Neural progenitor cell (in vitro differentiated cells): ENCODE measurements at places on chromosomes 13 and 19. TPM values are rescaled to one million over a fixed set of nuclear protein-coding genes. Genes with fewer than 3 reads are reported as not detected.

GRCh38 chr19:19145684-19146608 lies 7.7 kb upstream of the TMEM161A start:
- DNase-seq: peak; percentile 72

GRCh38 chr13:19681517-19681916 lies 48.1 kb downstream of the MPHOSPH8 start:
- DNase-seq: peak; percentile 30

DNA sequence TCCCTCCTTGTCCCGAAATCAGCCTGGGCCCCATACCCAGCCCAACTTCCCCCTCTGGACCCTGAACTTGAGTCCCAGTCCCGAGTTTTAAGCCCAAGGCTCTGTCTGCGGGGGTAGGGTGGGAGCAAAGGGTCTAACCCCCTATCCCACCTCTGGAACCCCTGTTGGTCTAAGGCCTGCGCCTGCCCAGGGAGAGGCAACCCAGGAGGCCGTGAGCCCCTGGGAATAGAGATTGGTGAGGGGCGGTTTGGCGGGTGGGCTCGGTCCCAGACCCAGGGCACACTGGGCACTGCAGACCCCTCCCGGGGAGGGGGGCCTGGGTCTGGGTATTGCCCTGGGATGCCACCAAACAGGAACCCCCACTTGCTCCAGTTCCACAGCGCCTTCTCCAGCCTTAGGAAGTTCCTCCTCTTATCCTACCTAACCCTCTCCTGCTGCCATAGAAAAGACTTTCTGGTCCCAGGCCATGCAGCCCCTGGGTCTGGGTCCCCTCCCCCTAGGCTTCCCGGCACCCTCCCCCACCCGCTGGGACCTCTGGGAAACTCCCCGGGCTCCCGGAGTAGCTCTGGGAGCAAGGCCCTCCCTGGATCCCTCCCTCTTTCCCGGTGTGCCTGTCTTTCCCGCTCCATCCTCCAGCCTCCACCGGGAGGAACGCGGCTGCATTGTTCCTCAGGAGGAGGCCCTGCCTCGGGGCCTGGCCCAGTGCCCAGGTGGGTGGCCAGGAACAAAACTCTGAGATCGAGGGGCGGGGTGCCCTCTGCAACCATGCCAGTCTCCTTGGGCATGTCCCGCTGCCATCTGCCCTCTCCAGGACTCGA lies 33.6 kb upstream of the NANOS3 start:
- peak; percentile 52 for DNase-seq

GRCh38 chr13:41962994-41963393 lies 2.1 kb upstream of the VWA8 start:
- no peak for DNase-seq

GRCh38 chr13:38386421-38386820 lies 36.8 kb downstream of the UFM1 start:
- no peak for DNase-seq

GRCh38 chr19:43774103-43774939 lies 6.5 kb downstream of the KCNN4 start:
- DNase-seq: peak; percentile 85

GRCh38 chr19:12802267-12803106 lies 618 bp downstream of the THSD8 start:
- DNase-seq: no peak

The GPC5 gene
- 0.07 and 0.77 TPM in 2 replicates for total RNA-seq

- no peak for DNase-seq
These were observed 614.4 kb upstream of the PCDH9 start for GRCh38 chr13:67844574-67844973.

The ADGRE3 gene
- total RNA-seq: not detected in 2 replicates

GRCh38 chr13:112468069-112468468 lies 91.9 kb downstream of the SPACA7 start:
- no peak for DNase-seq

DNA sequence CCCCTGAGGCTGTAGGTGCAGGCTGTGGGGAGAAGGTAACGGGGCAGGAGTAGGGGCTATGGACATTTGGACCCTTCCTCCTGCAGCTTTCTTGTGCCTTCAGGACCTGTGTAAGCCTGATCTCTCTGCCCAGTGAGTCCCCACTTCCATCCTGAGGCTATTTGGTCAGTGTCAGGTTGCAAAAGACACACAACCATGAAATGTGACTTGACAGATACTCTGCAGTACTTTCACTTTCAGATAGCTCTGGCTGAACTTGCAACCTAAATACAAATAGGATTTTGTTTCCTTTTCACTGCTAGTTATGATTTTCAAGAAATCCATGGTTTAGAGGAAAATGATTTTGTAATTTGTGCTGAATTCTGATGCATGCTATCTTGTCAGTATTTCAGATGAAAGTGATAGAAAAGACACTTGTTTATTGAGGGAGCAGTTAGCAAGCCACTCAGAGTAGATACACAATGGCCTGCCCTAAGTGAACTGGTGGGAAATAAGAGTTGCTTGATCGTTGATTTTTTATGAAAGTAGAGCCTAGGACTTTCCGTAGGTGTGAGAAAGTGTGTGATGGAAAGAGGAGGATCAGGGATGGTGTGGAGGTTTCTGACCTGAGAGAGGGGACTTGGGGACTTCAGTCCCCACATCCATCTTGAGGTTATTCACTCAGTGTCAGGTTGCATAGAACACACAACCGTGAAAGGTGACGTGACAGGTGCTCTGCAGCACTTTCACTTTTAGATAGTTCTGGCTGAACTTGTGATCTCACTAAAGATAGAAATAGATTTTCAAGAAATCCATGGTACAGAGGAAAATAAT lies 18.1 kb upstream of the EID2 start:
- DNase-seq: no peak

GRCh38 chr19:38801359-38802095 lies 11.2 kb downstream of the LGALS4 start:
- DNase-seq: no peak

The NCAN gene
- 4.8 and 12.9 TPM in 2 replicates for total RNA-seq

The STAP2 gene
- total RNA-seq: 5.7 and 6.8 TPM in 2 replicates

DNA sequence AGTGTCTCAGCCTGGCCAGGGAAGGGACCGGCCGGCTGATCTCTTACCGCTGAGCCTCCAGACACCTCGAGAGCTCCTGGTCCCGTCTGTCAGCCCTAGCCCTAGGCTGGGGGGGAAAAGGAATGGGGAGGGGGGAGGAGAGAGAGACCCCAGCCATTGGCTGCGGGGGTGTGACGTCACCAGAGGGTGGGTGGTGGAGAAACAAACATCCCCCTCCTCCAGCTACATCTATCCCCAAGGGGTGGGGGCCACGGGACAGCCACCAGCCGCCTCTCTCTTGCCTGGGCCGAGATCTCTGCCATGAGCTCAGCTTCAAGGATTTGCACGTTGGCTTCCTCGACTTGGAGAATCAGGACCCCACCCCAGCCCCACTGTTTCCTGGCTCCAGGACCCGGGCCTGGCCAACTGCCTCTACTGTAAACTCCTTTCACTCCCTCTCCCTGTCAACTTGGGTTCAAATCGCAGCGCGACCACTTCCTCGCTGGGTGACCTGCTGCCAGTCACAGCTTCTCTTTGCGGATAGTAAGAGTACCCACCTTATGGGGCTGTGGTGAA lies at the start of gene PRX:
Gene PRX, minus strand, starts transcription at position 88 of the 555 bp plus-strand sequence. CDS start 5,446 bp downstream, outside the sequence.
- DNase-seq: peak; percentile 72

DNA sequence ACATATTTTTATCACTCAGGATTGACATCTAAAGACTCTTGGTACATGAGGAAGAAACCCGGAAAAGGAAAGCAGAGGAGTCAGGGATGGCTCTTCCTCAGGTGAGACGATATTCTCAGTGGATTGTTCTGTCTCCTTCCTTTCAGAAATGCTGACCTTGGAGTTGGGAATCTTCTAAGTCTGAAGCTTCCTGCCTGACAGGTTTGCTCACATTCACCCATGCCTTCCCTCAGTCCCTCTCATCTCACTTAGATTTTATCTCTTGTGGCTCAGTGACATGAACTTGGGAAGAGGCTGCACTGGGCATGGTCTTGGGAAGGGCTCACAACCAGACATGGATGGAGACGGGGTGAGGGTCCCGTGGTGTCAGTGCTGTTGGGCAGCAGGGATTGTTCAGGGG lies 6.7 kb downstream of the ZNF525 start:
- no peak for DNase-seq

DNA sequence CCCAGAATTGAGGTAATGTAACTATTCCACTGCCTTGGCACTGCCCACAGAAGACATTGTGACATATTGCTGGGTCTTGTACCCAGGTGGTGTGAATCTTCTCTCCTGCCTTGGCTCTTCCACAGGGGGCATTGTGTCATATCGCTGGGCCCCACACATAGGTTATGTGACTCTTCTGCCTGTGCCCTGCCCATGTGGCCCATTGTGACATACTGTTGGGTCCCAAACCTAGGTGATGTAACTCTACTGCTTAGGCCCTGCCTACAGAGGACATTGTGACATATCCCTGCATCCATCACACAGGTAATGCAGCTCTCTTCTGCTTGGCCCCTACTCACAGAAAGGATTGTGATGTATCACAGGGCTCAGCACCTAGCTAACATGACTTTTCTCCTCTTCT lies 37.5 kb upstream of the ZNF254 start:
- DNase-seq: no peak

GRCh38 chr19:17716309-17716929 lies 2.9 kb upstream of the MAP1S start:
- DNase-seq: no peak

GRCh38 chr19:49057636-49058234 lies at the start of gene CGB7:
CGB7 (minus strand) TSS chr19:49057749; CDS start chr19:49055375, 2,374 bp downstream.
- peak; percentile 87 for DNase-seq

DNA sequence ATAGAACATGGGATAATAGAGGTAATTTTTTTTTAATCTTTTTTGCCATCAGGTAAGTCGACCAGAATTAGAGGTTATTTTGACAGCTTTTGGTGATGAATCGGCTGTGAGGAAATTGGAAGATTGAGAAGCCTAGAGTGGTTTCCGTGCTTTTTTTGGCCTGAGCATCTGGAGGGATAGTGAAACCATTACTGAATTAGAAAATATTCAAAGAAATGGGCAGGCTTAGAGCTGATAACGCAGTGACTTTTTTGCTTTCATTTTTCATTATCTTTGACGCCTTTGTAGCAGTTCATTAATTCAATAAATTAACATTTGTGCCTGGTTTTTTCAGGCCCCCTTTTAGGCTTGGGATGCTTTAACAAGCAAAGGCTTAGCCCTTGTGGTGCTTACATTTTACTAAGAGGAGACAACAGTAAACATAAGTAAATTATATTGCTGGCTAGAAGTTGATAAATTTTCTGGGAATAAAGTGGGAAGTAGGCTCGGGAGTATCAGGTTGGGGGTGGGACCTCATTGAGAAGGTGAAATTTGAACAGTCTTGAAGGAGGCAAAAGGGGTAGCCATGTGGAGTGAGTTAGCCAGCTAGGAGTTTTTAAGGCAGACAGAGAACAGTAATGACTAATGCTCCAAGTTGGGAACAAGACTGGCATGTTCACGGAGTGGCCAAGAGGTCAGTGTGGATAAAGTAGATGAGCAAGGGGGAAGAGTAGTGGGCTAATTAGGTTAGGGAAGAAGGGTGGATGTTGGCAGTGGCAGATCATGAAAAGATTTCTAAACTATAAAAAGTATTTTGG lies 36.5 kb downstream of the GTF2F2 start:
- no peak for DNase-seq

The MEIOSIN gene
- 0.06 TPM in 1 of 2 replicates, not detected in the other for total RNA-seq

The GJB2 gene
- total RNA-seq: not detected in 2 replicates

The ZNF730 gene
- 59.2 and 76.3 TPM in 2 replicates for total RNA-seq

- DNase-seq: no peak
These were observed 3.5 kb upstream of the TEX26 start for GRCh38 chr13:30928978-30929377.

The FFAR2 gene
- not detected in 2 replicates for total RNA-seq

DNA sequence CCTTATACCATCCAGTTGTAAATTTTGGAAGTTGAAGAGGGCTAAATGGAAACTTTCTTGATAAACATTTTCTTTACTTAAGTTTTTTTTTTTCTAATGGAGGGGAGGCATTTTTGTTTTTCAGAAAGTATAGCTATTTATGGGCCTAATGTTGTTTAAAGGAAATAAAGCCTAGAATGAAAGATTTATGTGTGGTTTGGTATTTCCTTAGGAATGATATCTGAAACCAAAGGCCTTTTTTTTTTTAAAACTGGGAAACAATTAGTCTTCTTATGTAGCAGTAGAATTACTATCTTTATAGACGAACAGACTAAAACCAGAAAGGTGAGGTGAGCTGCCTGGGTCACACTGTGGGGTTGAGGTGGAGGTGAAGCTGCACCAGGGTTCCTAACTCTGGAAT lies 80.1 kb downstream of the ESD start:
- no peak for DNase-seq

- DNase-seq: no peak
These were observed 152.5 kb upstream of the MAB21L1 start for GRCh38 chr13:35629026-35629425.

The RNASEH2B gene
- 41.0 and 57.5 TPM in 2 replicates for total RNA-seq

- no peak for DNase-seq
These were observed 116.2 kb upstream of the FNDC3A start for GRCh38 chr13:48859272-48860105.

The ZNF285 gene
- 7.1 and 16.6 TPM in 2 replicates for total RNA-seq

- no peak for DNase-seq
These were observed 783 bp upstream of the ZNF587B start for GRCh38 chr19:57829316-57829715.

The MADCAM1 gene
- total RNA-seq: 0.09 TPM in 1 of 2 replicates, not detected in the other

GRCh38 chr19:46607448-46607841 lies 6.3 kb downstream of the CALM3 start:
- DNase-seq: no peak

The CYP4F3 gene
- total RNA-seq: not detected in 2 replicates

- DNase-seq: peak; percentile 60
These were observed 51.3 kb upstream of the LSM14A start for GRCh38 chr19:34120846-34121639.

- DNase-seq: no peak
These were observed 73.9 kb upstream of the GPR183 start for GRCh38 chr13:99380921-99381645.

- no peak for DNase-seq
These were observed 17.0 kb downstream of the PAK4 start for GRCh38 chr19:39142630-39143029.
